ENCODE measurements at places on chromosomes 13 and 19. TPM values are rescaled to one million over a fixed set of nuclear protein-coding genes. Genes with fewer than 3 reads are reported as not detected.

The TNNT1 gene
- 12.3 TPM for total RNA-seq

The KCNC3 gene
- 0.14 TPM for total RNA-seq

The URAD gene
- not detected for total RNA-seq

The CACNA1A gene
- not detected for total RNA-seq

The TPT1 gene
- total RNA-seq = 1,745 TPM

The CALR3 gene
- total RNA-seq = 0.78 TPM

The RETN gene
- not detected for total RNA-seq

The KCNN4 gene
- total RNA-seq = 12.9 TPM

The LRP3 gene
- 17.4 TPM for total RNA-seq

The GRK1 gene
- not detected for total RNA-seq

The PRR22 gene
- total RNA-seq = 0.21 TPM

The C3 gene
- total RNA-seq = 5.4 TPM

The MUC16 gene
- total RNA-seq = 0.85 TPM

The ZBTB32 gene
- total RNA-seq = not detected

The ZNF577 gene
- 5.0 TPM for total RNA-seq

The NLRP9 gene
- total RNA-seq = not detected

The KLHL1 gene
- not detected for total RNA-seq

The ZNF541 gene
- not detected for total RNA-seq

The LHB gene
- total RNA-seq = not detected

The UHRF1 gene
- 46.9 TPM for total RNA-seq

The FOXO1 gene
- total RNA-seq = 7.5 TPM

The LILRA2 gene
- total RNA-seq = not detected

The SIGLEC8 gene
- total RNA-seq = not detected

The ZNF599 gene
- 6.5 TPM for total RNA-seq

The ONECUT3 gene
- total RNA-seq = 0.28 TPM

The CNMD gene
- total RNA-seq = not detected

The GARIN5A gene
- 1.5 TPM for total RNA-seq

The PLK5 gene
- not detected for total RNA-seq

The CLEC4G gene
- not detected for total RNA-seq

The CYP2A7 gene
- not detected for total RNA-seq

The ZNF223 gene
- 2.9 TPM for total RNA-seq

The SLC17A7 gene
- 0.14 TPM for total RNA-seq

The ZNF610 gene
- total RNA-seq = 0.33 TPM

The CEBPA gene
- 27.0 TPM for total RNA-seq

The ERF gene
- 97.8 TPM for total RNA-seq

The GIPR gene
- 3.7 TPM for total RNA-seq

The FXYD3 gene
- total RNA-seq = 658 TPM

The ZNF701 gene
- total RNA-seq = 2.9 TPM

The FUT2 gene
- total RNA-seq = 10.4 TPM

The PPM1N gene
- 3.0 TPM for total RNA-seq

The LAIR2 gene
- total RNA-seq = not detected

The PTH2 gene
- not detected for total RNA-seq

The ZNF439 gene
- total RNA-seq = 0.92 TPM

The GPR12 gene
- not detected for total RNA-seq

The KLK2 gene
- not detected for total RNA-seq

Data from airway epithelial cell (primary cell).